Osteoblast (primary cell): ENCODE measurements at places on chromosomes 12 and 14. TPM values are rescaled to one million over a fixed set of nuclear protein-coding genes. Genes with fewer than 3 reads are reported as not detected.
A peak's percentile ranks its signal among the peaks of the same experiment; 100 is the strongest.

DNA sequence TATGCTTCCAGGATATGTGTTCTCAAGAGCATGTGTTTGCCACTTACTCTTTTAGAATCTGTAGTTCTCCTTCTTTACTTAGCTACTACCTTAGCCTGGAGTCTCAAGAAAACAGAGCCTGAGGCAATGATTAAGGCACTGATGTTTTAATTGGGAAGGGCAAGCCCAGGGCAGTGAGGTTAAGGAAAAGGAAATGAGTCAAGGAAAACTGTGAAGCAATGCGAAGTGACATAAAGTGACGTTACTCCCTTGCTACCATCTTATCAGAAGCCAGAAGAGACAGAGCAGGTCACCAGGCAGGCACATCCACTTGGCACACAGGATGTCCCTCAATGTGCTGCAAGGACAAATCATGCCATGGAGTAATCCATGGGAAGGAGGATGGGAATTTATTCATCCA, 11.3 kb upstream of the EML5 start:
- H3K27me3 ChIP-seq = no peaks in the 10 kb centered on the region
- H3K4me1 ChIP-seq = no peaks in the 10 kb centered on the region
- no peak overlapping the region for H3K4me3 ChIP-seq
- no peaks in the 10 kb centered on the region for H3K36me3 ChIP-seq
- H3K27ac ChIP-seq = no peak overlapping the region

GRCh38 chr14:101889898-101890297, 74.5 kb upstream of the DYNC1H1 start:
- no peaks in the 10 kb centered on the region for H3K4me1 ChIP-seq
- no peak for DNase-seq
- H3K27me3 ChIP-seq = no peaks in the 10 kb centered on the region
- peaks cover 51% of the 10 kb centered on the region for H3K36me3 ChIP-seq

GRCh38 chr12:63129927-63130326, 21.1 kb downstream of the AVPR1A start:
- no peak for DNase-seq
- H3K4me3 ChIP-seq = no peak overlapping the region
- H3K36me3 ChIP-seq = no peaks in the 10 kb centered on the region

C3AR1 gene
- total RNA-seq = 0.29 and 0.72 TPM in 2 replicates

DNA sequence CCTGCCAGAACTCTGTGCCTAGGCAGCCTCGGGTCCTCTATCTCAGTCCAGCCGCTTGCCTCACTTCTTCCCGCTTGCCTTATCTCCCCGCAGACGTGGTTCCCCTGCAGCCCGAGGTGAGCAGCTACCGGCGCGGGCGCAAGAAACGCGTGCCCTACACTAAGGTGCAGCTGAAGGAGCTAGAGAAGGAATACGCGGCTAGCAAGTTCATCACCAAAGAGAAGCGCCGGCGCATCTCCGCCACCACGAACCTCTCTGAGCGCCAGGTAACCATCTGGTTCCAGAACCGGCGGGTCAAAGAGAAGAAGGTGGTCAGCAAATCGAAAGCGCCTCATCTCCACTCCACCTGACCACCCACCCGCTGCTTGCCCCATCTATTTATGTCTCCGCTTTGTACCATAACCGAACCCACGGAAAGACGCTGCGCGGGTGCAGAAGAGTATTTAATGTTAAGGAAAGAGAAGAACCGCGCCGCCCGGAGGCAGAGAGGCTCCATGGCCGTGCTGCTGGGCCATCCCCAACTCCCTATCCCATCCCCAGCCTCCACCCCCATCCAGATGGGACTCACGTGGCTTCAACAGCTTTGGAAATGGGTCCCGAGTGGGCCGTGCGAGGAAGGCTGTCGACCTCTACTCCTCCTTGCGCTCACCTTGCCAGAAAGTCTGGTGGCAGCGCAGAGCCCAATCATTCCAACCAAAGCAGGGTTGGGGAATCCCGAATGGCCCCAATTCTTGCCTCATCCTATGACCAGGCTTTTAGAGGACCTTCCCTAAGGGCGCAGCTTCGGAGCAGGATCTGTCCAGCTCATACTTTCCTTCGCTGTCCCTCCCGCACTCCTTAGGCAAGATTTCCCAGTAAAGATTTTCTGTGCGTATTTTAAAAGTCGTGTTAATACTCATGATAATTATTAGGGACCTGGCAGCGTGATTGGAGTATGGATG, 6.5 kb downstream of the HOXC13 start:
- peak; percentile 78 for DNase-seq
- no peaks in the 10 kb centered on the region for H3K36me3 ChIP-seq
- peaks cover 95% of the 10 kb centered on the region for H3K27me3 ChIP-seq
- H3K27ac ChIP-seq = no peak overlapping the region

DNA sequence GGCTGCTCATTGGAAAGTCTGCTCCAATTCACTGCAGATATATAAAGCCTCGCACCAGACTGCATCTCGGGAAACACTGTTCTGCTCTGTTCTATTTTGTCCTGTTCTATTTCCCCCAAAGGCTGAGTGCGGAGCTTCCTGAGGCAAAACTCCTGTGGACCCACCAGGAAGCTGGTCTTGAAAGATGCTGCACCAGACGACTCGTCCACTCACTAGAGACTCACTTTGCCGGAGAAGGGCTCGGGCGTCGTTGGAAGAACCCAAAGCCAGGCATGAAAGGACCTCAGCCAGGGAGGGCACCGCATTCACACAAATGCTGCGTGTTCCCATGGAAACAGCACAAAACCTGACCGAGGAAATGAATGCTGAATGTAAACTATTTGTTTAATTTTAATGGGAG, 331.2 kb upstream of the SFSWAP start:
- no peaks in the 10 kb centered on the region for H3K36me3 ChIP-seq
- H3K4me3 ChIP-seq = no peak overlapping the region
- no peaks in the 10 kb centered on the region for H3K27me3 ChIP-seq
- H3K27ac ChIP-seq = no peak overlapping the region
- no peak for DNase-seq
- no peaks in the 10 kb centered on the region for H3K4me1 ChIP-seq

GRCh38 chr14:78875049-78875448, 704.9 kb downstream of the NRXN3 start:
- no peaks in the 10 kb centered on the region for H3K4me1 ChIP-seq
- H3K27ac ChIP-seq = no peak overlapping the region
- no peak overlapping the region for H3K4me3 ChIP-seq
- no peaks in the 10 kb centered on the region for H3K36me3 ChIP-seq

DNA sequence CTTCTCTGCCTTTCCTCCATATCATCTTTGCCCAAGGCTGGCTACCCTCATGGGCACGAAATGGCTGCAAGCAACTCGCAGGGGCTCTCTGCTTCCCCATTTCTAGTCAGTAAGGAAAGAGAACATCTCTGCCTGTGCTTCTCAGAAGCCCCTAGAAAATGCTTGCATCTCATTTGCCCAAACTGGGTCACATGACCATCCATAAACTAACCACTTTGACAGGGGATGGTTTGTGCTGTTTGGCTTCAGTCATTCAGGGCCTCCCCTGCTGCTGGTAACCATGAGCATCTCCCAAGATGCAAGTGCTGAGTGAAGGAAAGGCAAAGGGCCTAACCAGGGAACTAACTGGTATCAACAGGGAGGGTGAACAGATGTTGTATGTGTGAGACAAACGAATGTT, 91.1 kb downstream of the CCDC60 start:
- DNase-seq = no peak
- H3K4me3 ChIP-seq = no peak overlapping the region
- H3K36me3 ChIP-seq = no peaks in the 10 kb centered on the region
- H3K4me1 ChIP-seq = no peaks in the 10 kb centered on the region
- no peak overlapping the region for H3K27ac ChIP-seq

- peak; percentile 89 for DNase-seq
- H3K36me3 ChIP-seq = peaks cover 6% of the 10 kb centered on the region
- peaks cover 55% of the 10 kb centered on the region for H3K4me1 ChIP-seq
Measured at GRCh38 chr12:47819138-47819895, 386 bp downstream of the HDAC7 start.

- peaks cover 33% of the 10 kb centered on the region for H3K4me1 ChIP-seq
- H3K27ac ChIP-seq = peak overlapping the region; percentile 95
- peak; percentile 82 for DNase-seq
- H3K4me3 ChIP-seq = no peak overlapping the region
- H3K27me3 ChIP-seq = no peaks in the 10 kb centered on the region
Measured at GRCh38 chr12:89731614-89732013, 23.0 kb upstream of the ATP2B1 start.

DNA sequence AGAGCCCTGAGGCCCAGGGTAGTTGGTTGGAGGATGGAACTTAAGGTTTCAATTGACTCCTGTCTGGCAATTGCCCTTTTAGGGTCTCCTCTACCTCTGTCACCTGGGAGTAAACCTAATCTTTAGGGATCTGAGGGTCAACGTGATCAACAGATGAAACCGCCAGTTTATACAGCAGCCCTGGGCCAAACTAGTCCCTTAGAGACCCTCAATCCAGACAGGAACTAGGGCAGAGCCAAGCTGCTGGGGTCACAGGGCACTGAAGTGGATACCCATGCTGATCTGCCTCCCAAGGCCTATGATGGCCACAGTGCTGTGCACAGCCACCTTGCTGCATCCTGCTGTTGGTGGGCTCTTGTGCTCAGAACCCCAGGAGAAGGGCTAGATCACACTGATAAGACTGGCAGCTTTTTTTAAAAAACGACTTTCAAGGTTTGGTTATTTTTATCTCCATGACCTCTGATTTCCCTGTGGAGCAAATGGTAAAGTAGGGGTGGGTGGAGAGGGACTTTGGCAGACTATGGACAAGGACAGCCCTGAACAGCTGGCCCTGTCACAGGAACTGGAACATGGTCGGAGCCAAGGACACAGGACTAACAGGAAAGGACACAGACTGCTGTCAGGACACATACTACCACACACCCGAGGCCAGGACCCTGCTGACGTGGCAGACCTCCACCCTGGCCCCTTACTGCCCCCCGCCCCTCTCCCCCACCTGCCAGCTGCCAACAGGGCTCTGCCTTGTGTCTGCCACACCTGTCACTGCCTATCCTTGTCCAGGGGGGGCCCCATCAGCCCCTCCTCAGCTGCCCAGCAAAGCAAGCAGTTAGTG, 474 bp downstream of the FITM1 start:
- H3K36me3 ChIP-seq = no peaks in the 10 kb centered on the region
- no peak overlapping the region for H3K27ac ChIP-seq
- no peaks in the 10 kb centered on the region for H3K27me3 ChIP-seq
- peak; percentile 54 for DNase-seq
- H3K4me3 ChIP-seq = no peak overlapping the region

DNA sequence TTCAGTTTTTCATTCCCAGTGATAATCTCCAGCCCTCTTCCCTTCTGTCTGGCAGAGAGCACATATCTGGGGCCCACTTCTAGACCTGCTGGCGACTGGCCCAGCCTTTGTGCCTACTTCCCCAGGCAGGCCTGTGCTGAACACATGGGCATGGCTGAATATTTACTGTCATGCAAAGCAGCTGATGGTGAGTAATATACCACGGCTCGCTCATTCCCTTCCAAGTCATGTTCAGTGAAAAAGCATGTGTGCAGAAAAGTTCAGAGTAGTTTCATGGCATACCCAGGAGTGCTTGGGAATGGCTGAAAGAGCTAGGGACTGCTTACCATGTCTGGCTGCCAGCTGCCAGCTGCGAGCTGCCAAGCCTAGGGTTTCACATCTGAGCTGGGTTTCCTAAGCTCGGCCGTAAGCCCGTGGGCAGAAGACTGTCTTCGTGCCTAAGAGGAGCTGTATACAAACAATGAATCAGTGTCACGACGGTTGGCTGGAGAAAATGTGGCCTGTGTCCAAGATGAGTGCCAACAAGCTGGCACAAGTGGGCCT, 179.9 kb upstream of the PELI2 start:
- H3K27me3 ChIP-seq = no peaks in the 10 kb centered on the region
- no peak overlapping the region for H3K27ac ChIP-seq
- no peak overlapping the region for H3K4me3 ChIP-seq
- H3K4me1 ChIP-seq = peaks cover 3% of the 10 kb centered on the region
- H3K36me3 ChIP-seq = no peaks in the 10 kb centered on the region

- no peak for DNase-seq
- H3K4me3 ChIP-seq = no peak overlapping the region
- no peak overlapping the region for H3K27ac ChIP-seq
- no peaks in the 10 kb centered on the region for H3K36me3 ChIP-seq
Measured at GRCh38 chr12:90151491-90152015, 442.9 kb upstream of the ATP2B1 start.

DNA sequence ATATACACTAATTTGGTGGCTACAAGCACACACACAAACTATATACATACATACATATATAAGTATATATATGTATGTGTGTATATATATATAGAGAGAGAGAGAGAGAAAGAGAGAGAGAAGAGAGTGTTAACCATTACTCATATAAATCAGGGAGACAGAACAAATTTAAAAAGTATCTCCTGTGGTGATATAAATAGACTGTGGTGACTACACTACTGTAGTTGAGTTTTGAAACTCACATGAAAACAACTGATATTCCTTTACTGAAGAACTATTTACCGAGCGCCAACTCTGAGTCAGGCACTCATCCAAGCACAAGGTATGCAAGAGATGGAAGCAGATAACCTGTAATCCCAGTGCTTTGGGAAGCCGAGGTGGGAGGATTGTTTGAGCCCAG, 67.3 kb upstream of the ANO6 start:
- no peaks in the 10 kb centered on the region for H3K4me1 ChIP-seq
- H3K36me3 ChIP-seq = no peaks in the 10 kb centered on the region
- no peaks in the 10 kb centered on the region for H3K27me3 ChIP-seq
- H3K4me3 ChIP-seq = no peak overlapping the region

- DNase-seq = no peak
- H3K4me1 ChIP-seq = no peaks in the 10 kb centered on the region
- H3K27me3 ChIP-seq = no peaks in the 10 kb centered on the region
- no peak overlapping the region for H3K4me3 ChIP-seq
- no peak overlapping the region for H3K27ac ChIP-seq
Measured at GRCh38 chr14:102630881-102631280, 38.4 kb downstream of the RCOR1 start.

CD163L1 gene
- under 0.01 and 0.88 TPM in 2 replicates for total RNA-seq

DNA sequence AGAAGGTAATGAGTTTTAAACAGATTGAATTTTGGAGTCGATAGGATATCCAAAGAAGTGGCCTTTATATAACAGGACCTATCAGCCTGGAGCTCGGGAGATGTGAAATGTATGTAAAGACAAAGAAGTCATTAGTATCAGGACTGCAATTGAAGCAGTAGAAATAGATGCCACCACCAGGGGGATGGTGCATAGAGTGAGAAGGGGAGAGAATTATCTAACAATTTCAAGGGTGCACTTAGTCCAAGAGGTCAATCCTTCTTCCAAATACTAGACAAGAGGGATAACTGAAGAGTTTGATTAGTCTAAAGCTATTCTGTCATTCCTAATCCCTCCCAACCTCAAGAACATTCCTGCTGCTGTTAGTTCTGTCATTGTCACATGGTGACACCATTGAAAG, 127.8 kb downstream of the CFAP54 start:
- H3K27me3 ChIP-seq = no peaks in the 10 kb centered on the region
- H3K4me3 ChIP-seq = no peak overlapping the region
- DNase-seq = no peak
- no peaks in the 10 kb centered on the region for H3K36me3 ChIP-seq

- H3K27ac ChIP-seq = no peak overlapping the region
- DNase-seq = no peak
Measured at GRCh38 chr12:84691266-84691665, 221.3 kb downstream of the SLC6A15 start.

ABCC9 gene
- 14.5 and 28.3 TPM in 2 replicates for total RNA-seq

DNA sequence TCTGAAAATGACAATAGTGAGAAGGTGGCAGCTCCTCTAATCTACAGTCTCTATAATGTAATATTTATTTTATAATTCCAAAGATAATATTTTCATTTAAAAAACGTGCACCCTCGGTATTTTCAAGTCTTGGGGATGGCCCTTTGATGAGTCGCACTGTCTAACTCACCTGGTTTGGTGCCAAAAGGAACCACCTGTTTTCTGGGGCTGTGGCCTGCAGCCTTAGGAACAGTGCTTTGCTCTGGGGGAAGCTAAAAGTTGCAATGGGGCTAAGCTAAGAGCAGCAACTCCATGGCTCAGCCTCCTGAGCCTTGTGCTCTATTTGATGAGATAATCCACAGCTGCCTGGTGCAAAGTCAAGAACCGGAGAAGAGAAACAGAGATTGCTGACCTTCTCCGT, 6.4 kb upstream of the ENDOU start:
- H3K4me3 ChIP-seq = no peak overlapping the region
- no peaks in the 10 kb centered on the region for H3K27me3 ChIP-seq
- peaks cover 40% of the 10 kb centered on the region for H3K4me1 ChIP-seq
- H3K27ac ChIP-seq = no peak overlapping the region

ACIN1 gene
- 90.5 and 103 TPM in 2 replicates for total RNA-seq
